ENCODE measurements at places on chromosomes 16 and 17.
A peak's percentile ranks its signal among the peaks of the same experiment; 100 is the strongest.

- DNase-seq, result no peak
Measured at GRCh38 chr16:88809676-88810165, 2.0 kb downstream of the APRT start.

- DNase-seq, result no peak
Measured at GRCh38 chr17:42251115-42251514, 25.1 kb downstream of the STAT5B start.

DNA sequence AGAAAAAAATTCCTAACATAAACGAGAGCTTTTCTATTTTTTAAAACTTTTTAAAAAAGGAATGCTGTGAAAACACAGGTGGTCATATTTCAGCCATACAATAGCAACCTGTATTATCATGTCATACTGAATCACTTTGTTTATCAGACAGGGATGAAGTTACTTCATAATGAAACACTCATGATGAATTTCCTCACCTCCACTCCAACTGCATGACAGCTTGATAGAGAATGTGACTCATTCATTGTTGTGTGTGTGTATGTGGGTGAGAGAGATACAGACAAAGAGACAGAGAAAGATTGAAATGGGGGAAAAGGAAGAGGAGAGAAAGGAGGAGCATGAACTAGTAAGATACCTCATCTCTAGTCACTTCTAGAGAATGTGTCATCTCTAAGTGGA is 109.0 kb downstream of the SYCE1L start:
- DNase-seq, result no peak

DNA sequence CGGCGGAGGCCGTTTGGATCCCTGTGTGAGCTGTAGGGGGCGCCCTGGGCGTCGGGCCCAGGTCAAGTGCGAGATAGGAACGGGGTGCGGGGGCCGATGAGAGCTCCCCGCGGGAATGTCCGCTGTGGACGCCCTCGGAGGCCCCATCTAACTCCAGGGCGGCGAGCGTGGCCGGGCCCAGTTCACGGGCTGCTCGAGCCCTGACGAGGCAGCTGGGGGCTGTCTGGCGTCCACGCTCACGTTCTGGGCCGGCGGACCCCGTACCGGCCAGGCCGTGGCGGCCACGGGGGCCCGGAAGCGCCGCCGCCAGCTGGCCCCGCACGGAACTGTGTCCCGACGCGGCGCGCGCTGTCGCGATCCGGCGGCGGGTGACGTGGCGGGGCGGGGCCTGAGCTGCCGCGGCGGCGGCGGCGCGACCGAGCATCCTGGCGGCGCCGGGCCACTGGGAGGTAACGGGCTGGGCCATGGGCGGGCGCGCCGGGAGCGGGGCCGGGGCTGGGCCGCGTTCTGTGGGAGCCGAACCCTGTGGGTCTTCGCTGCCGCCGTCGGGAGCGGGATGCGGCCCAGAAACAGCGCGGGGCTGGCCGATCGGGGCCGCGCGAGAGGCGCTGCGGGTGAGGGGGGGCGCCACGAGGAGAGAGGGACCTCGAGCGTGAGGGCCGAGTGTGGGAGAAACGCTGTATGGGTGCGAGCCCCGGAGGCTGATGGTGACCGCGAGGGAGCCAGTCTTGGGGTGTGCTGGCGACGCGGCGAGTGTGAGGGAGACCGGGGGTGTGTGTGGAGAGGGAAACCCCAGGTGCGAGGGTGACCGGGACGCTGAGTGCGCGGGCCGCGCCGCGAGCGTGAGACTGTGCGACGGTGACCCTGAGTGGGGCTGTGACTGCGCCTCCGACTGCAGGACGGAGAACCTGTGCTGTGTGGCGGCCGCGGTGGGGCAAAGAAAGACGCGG is at the start of gene SLC7A6:
Gene SLC7A6, plus strand, starts transcription at position 399 of the 950 bp plus-strand sequence. CDS start 10,201 bp downstream, outside the sequence.
- peak; percentile 89 for DNase-seq

- DNase-seq, result no peak
Measured at GRCh38 chr16:12362482-12363458, 386.2 kb downstream of the SNX29 start.

GRCh38 chr17:60102632-60103096 is 23.9 kb upstream of the HEATR6 start:
- DNase-seq, result no peak
